ENCODE measurements at places on chromosomes 6 and 20.

DNA sequence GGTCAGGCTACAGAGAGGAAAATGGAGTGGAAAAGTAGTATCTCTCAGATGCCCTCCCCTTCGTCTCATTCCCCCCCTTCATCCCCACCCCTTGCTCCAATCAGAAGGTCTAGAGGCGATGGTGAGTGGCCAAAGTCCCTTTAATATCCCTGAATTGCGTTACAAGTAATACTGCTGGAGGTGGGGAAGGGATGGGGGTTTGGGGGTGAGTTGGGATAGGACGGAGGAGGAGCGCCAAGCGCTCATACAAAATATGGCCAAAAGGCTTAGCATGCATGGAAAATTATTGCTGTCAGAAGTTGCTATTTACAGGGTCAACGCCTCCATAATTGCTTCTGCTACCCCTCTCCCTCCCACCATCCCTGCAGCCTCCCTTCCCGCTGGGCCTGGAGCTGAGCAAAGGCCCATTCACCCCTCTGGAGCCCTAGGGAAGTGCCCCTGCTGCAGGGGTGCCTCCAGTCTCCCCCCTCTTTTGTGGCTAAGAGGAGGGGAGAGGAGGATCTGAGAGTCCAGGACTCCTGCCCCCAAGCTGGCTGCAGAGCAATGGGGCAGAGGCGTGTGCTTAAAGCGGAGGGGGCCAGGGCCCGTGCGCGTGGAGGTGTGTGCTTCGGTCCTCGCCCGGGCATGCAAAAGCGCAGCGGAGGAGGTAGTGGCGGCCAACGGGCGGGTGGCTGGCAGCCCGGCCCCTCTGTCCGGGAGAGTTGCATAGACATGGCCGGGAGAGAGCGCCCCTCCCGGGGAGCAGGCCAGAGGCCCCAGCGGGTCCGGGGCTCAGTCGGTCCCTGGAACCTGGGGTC, 8.7 kb upstream of the SRXN1 start:
- no peak for DNase-seq

DNA sequence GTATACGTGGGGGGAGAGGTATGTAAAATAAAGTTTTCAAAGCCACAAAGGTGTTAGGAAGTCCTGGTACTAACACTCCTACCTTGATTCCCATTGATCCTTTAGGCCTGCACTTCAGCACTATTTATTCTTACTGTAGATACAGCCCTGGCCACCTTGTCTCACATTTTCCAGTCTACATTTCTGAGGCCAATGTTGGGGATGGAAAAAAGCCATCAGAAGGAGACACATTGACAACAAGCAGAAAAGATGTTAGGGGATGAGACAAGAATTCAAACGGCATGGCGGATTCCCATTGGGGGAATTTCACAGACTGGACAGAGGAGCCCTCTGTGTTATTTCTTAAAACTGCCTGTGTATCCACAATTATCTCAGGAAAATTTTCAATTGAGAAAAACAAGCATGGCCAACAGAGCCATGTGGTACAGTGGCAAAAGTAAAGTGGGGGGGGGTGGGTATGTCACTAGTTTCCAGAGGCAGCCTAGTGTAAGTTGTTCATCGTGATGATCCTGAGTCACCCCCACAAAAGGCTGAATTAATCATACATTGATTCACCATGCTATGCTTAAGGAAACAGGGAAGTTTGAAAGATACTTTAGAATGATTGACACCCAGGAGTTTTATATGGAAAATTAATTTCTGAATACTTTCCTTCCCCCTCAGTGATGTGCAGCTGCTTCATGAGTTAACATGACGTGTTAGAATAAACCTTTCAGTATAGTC, 40.5 kb downstream of the RREB1 start:
- DNase-seq, result peak; percentile 92

GRCh38 chr20:56605261-56605996, 23.7 kb upstream of the TFAP2C start:
- peak; percentile 20 for DNase-seq

DNA sequence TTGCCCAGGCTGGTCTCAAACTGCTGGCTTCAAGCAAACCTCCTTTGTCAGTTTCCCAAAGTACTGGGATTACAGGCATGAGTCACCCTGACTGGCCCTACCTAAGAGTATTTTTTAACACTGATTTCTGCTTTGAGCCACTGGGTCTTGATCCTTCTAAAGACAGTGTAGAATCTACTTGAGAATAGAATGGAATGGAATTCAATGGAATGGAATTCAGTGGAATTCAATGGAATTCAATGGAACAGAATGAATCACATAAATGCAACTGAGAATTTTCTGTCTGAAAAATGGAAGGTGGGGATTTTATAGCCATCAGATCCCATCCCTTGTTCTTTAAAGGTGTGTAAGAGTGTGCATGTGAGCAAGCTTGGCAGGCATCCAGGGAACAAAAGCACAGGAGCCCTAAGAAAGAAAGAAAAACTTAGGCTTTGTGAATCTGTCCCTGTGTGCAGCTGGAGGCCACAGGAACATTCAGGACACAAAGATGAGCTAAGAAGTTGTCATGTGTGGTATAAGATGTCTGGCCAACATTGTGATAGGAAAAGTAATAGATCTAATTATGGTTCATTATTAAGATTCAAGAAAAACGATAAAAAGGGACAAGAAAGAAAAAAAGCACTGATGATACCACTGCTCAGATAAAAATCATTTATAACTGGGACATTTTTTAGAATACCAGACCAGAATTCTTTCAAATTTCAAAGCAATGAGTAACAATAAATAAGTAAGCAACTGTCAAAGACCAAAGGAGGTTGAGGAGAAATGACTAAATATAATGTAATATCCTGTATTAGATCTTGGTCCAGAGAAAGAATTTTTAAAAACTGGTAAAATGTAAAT, 681.0 kb upstream of the GJE1 start:
- peak; percentile 80 for DNase-seq

DNA sequence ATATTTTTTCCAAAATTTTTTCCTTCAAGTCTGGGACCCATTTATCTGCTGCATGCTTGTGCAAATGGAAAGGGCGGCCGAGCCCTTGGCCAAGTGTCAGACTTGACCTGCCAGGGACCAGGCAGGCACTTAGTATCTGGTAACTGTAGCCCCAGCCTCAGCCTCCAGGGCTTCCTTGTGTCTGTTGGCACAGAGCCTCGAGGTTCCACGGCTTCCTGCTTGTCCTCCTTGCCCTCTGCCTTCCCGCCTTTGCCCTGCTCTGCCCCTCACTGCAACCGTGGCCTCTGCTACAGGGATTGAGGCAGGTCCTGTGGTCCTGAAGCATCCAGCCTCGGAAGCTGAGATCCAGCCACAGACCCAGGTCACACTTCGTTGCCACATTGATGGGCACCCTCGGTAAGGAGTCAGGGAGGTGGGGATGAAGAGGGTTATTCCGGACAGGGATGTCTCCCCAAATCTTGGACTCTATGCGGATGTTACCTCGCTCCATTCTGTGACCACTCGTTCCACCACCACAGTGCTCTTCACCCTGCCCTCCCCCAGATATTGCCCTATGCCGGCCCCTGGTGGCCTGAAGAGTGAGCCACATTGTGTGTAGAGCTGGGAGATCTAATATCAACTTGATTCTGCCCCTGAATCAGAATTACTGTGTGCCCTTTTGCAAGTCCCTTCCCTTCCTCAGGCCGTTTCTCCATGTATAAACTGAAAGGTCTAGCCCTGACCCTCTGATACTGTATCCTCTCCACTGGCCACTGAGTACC, 41.5 kb upstream of the SRF start:
- DNase-seq, result peak; percentile 32

- no peak for DNase-seq
Observed at GRCh38 chr6:22132656-22133055, 164.2 kb downstream of the PRL start.

DNA sequence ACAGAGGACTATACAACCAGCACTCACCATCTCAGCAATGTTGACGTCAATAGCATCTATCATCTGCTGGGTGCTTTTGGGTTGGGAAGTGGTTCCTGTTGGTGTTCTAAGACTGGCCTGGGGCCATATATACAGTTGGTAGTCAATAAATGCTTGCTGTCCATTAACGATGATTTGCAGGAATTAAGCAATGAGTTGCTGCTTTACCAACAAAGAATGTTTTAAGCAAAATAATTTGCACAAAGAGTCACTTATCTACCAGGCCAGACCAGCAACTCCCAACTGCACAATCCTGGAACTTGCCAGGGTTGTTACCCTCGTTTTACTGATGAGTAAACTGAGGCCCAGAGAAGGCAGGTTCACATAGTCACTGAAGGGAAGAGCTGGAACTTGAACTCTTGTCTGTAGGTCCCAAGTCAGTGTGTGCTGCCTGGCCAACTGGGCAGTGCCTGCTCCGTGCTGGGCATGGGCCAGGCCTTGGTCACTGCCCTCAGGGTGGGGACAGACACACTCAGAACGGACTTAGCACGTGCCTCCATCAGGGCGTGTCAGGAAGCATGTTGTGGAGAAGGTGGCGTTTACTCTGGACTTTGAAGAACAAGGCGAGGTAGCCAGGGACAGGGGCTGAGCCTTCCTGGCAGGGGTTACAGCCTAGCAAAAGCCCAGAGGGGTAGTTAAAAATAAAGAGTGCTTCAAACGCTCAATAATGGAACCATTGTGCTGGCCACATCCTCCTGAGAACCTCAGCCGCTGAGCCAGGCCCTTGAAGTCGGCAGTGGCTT, 2.5 kb upstream of the SRC start:
- DNase-seq, result peak; percentile 26

GRCh38 chr6:31878222-31878621, 575 bp downstream of the SLC44A4 start:
- DNase-seq, result no peak

DNA sequence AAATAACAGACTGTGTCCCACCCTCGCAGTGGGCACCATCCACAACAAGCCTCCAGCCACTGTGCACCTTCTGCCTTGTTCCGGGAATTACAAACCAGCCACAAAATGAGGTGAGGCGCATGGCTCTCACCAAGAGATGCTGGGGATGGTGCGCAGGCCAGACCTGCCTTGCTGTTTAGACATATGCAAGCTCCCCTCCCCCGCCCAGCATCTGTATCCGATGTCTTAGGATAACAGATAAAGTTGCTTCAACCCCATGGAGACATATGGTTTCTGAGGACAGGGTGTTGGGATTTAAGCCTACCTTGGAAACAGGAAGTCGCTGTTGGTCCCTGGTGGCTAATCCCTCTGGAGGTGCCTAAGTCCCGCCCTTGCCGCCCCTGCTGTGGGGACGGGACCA, 50.4 kb upstream of the MPC1 start:
- DNase-seq, result no peak

- DNase-seq, result no peak
Observed at GRCh38 chr6:161279677-161280415, 6.0 kb upstream of the AGPAT4 start.

DNA sequence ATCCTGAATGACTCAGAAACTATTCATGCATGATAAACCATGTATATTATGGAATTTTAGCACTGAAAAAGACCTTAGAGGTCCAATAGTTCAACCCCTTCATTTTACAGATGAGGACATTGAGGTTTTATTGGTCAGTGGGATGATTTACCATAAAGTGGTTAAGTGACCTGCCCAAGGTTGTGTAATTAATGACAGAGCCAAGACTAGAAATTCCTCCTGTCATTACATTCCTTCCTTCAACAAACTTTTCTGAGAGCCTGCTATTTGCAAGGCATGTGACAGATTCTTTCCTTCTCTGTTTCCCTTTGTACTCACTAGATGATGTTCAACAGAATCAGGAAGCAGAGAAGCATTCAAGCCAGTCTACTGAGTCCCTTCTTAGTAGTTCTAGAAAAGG, 170.7 kb upstream of the KCNK16 start:
- DNase-seq, result peak; percentile 97

DNA sequence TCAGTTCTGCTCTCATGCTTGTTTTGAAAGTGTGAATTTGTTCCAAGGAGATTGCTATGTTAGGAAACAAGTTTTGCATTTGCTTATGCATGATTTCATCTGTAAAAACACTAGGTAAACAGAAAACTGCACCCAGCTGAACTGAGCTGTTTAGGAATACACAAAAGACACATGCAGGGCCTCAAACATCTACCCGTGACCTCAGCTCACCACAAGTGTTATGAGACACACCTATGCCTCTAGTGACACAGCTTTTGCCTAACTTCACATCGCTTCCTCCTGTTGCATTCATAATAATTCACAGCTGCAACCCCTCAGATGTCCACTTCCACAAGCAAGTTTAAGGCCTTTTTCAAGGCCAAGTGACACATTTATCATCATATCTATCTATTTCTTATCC, 98.0 kb upstream of the SLC24A3 start:
- no peak for DNase-seq

DNA sequence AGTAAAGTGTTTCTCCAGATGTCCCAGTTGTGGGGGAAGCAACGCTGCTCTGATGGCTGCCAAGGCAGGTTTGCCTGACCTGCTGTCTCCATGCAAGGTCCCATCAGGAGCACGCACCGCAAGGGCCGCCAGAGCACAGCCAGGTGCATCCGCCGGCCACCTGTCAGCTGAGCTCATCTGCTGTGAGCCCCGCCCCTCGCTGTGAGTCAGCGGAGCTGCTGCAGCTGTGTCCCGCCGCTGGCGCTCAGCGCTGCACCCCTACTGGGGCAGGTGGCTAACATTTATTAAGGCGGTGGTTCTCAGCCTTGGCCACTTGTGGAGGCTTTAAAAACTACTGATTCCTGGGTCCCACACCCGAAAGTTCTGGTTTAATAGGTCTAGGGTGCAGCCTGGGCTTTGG, 225.7 kb downstream of the UST start:
- DNase-seq, result peak; percentile 76

Data from kidney tubule cell (primary cell).